Activated naive CD4-positive, alpha-beta T cell treated with anti-CD3 and anti-CD28 coated beads for 36 hours (primary cell): ENCODE measurements at places on chromosomes 1 and 21. TPM values are rescaled to one million over a fixed set of nuclear protein-coding genes. Genes with fewer than 3 reads are reported as not detected.

- no peak for DNase-seq
Observed at GRCh38 chr21:17488620-17489019, 24.2 kb upstream of the CXADR start.

GRCh38 chr1:233998891-233999290 is 94.4 kb downstream of the SLC35F3 start:
- no peak for DNase-seq

Gene BMP8B
- total RNA-seq: 0.14 TPM

DNA sequence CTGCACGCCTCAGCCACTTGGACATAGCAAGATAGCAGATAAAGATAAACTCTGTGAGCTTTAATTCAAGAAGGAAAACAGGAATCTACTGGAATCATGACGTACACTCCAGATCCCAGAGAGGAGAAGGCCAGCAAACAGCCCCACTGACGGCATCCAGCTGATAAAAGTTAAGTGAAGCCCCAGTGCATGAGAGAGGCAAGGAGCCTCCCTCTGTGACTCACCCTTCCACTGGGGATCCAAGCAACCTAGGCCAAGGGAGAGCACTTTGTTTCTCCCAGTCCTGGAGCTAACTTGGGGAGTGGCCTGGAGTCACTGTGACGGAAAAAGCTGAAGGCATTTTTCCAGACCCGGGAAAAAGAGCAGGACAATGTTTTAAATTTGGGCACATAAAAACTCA is 270.0 kb downstream of the AKT3 start:
- no peak for DNase-seq

DNA sequence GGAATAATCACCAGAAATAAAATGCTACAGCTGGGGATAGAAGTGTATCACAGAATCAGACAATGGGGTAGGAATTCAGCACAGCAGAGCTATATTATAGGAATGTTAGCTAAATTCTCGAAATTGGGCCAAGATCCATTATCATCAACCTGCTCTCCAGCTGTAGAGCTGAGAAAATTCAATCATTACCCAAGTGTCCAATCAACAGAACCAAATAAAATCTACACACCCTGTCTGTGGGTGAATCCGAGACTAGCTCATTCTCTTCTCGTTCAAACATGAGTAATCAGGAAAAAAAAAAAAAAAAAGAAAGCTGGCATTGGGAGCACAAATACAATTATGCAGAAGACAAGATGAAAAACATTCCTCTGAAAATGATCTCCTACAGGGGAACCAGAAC is 119.2 kb downstream of the CDC7 start:
- no peak for DNase-seq

Gene ST6GALNAC5
- total RNA-seq: not detected

Gene MMEL1
- total RNA-seq: 1.5 TPM

DNA sequence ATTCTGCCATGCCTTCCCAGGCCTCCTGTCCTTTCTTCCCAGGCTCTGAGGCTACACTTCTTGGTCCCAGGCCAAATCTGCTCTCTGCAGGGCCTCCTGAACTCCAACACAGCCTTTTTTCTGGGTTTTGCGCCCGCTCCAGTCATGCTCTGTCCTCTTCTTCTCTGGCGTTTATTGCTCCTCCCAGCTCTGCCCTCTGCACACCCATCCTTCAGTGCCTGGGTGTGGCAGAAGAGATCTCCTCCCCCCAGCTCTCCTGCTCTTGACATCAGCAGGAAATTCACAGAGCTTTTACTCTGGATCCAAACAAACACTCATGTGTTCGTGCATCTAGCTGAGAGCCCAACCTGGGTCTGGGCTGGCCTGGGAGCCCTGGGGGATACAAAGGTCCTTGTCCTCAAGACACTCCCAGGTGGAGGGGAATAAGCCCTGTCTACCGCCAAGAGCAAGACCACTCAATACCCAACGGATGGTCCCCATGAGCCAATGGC is 22.9 kb upstream of the EPS8L3 start:
- DNase-seq: no peak
